ENCODE measurements at places on chromosomes 6 and 20. TPM values are rescaled to one million over a fixed set of nuclear protein-coding genes. Genes with fewer than 3 reads are reported as not detected.

DNA sequence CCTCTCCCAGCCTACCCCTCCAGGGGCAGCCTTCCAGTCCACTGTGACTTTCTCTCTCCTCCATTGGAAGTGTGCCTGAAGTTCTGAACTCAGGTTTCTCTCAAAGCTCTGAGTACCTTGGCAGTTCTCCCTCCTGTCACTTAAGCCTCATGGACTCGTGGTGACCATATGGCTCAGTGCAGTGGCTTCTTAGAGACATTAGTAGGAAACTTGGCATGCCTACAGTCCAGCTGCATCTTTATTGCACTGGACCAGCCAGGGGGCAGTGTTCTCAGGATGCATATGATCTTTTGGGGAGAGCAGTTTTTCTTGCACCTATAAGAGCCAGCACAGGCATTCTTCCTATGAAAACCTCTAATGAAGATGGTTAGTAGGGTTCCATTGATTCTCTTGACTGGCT, 47.5 kb upstream of the KCNK16 start:
- H3K4me3 ChIP-seq, result no peak overlapping the region
- H3K4me1 ChIP-seq, result no peaks in the 10 kb centered on the region

Gene TBC1D22B
- total RNA-seq, result 15.4 TPM

Gene GNMT
- total RNA-seq, result 1.2 TPM

GRCh38 chr20:59193325-59193724, 29.7 kb downstream of the ZNF831 start:
- H3K27ac ChIP-seq, result no peak overlapping the region
- H3K36me3 ChIP-seq, result peaks cover 7% of the 10 kb centered on the region
- no peak for DNase-seq
- no peaks in the 10 kb centered on the region for H3K4me1 ChIP-seq

Gene SLC22A7
- total RNA-seq, result not detected

DNA sequence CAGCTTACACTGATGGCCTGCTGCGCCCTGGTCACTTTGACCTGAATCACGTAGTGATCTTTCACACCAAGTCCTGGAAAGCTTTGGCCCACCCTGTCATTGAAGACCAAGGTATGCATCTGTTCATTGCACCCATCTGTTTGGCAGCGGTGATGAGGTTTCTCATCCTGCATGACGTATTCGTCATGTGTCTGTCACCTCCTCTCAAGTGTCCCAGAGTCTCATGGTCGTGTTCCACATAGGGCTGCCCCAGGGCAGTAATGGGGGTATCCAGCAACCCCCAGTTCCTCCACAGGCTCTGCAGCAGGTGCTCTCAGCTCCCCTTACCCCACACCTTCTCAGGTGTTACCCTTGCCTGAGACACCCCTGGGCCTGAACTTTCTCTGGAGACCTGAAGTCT, 104.1 kb downstream of the SYNDIG1 start:
- no peaks in the 10 kb centered on the region for H3K36me3 ChIP-seq
- H3K27me3 ChIP-seq, result peaks cover 2% of the 10 kb centered on the region
- H3K4me3 ChIP-seq, result no peak overlapping the region
- no peaks in the 10 kb centered on the region for H3K4me1 ChIP-seq

Gene JPH2
- total RNA-seq, result not detected

Gene PRICKLE4
- total RNA-seq, result 0.40 TPM

Gene STX11
- 13.9 TPM for total RNA-seq

Gene ADGRF5
- not detected for total RNA-seq

DNA sequence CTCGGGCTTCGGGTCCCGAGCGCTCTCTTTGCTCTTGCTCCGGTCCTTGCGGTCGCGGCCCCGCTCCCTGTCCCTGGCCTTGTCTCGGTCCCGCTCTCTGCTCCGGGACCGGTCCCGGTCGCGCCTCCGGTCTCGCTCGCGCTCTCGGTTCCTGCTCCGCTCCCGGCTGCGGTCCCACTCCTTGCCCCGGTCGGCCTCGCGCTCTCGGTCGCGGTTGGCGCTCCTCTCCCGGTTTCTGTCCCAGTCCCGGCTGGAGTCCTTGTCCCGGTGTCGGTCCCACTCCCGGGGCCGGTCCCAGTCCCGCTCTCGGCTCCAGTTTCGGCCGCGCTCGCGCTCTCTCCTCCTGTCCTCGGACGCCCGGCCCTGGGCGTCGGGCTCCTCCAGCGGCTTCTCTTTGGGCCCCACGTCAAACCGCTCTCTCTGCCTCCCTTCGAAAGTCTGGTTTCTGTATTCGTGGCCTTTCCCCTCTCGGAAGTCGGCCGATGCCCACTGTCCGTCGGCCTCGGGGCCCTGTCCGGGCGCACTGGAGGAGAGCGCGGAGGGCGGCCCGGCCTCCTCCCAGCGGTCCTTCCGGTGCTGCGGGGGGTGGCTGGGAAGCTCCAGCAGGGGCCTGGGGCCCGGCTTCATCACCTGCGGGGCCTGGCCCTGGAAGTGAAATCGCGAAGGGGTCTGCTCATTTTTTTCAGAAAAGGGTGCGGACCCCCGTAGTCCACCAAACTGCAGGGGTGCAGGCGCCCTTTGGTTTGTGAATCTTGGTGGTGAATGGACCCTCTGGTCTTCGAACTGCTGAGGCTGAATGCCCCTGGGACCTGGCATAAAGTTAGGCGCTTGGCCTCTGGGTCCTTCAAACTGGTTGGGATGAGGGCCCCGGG, 17.9 kb upstream of the TCFL5 start:
- no peak for DNase-seq
- peaks cover 20% of the 10 kb centered on the region for H3K4me1 ChIP-seq
- no peak overlapping the region for H3K4me3 ChIP-seq

Gene RNF217
- not detected for total RNA-seq

Gene ZNF335
- total RNA-seq, result 33.1 TPM

Gene SDHAF4
- 9.5 TPM for total RNA-seq

GRCh38 chr6:142372348-142372747, 70.5 kb downstream of the ADGRG6 start:
- no peaks in the 10 kb centered on the region for H3K36me3 ChIP-seq
- no peak overlapping the region for H3K4me3 ChIP-seq
- H3K4me1 ChIP-seq, result no peaks in the 10 kb centered on the region
- no peak overlapping the region for H3K27ac ChIP-seq
- H3K27me3 ChIP-seq, result peaks cover 5% of the 10 kb centered on the region
- no peak for DNase-seq

DNA sequence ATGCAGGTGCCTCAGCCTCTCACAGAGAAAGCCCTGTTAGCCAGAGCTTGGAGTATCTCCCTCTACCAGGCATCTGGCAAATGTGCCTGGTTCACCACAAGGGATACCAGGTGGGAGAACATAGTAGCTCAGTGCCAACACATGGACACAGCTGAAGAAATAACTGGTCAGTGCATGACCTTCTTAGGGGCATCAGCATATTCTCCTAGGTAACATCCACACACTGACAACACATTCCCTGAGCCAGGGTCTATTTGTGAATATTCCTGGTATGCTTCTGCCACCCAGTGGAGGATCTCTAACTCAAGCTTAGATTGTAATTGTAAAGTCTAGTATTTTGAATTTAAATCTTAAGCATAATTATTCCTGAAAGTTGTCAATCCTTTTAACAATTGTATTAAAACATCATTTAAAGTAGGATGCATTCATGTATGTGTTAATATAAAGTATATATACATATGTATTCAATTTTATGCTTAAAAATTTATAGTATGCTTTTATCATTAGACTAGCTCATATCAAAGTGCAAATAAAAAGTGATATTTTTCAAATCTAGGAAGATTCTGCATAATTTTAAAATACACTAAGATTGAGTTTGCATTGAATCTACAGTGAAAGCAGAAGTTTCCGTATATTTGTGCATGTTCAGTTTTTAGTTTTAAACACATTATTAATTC, 45.3 kb upstream of the COL21A1 start:
- no peaks in the 10 kb centered on the region for H3K27me3 ChIP-seq
- H3K27ac ChIP-seq, result no peak overlapping the region
- DNase-seq, result no peak
- H3K4me1 ChIP-seq, result no peaks in the 10 kb centered on the region
- no peaks in the 10 kb centered on the region for H3K36me3 ChIP-seq
- H3K4me3 ChIP-seq, result no peak overlapping the region

- H3K27me3 ChIP-seq, result peaks cover 22% of the 10 kb centered on the region
- no peak overlapping the region for H3K4me3 ChIP-seq
- no peaks in the 10 kb centered on the region for H3K4me1 ChIP-seq
- no peaks in the 10 kb centered on the region for H3K36me3 ChIP-seq
- DNase-seq, result no peak
- no peak overlapping the region for H3K27ac ChIP-seq
Measured at GRCh38 chr6:52697903-52698302, 27.0 kb downstream of the TMEM14A start.

DNA sequence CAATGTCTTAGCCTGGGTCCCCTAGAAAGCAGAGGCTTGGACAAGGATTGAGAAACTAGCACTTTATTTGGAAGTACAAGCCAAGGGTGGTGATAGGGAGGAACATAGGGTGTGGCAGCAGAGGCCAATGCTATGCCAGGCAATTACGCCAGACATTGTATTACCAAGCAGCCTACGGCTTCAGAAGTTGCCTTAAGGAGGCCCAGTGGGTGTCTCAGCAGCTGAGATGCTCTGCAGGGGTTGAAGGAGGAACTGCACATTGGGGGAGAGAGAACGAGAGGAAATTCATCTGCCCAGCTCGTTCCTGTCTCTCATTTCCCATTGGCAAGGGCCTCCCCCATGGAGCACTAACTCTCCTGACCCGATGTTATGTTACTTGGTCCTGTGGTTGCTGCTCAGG, 859 bp downstream of the C20orf202 start:
- H3K27ac ChIP-seq, result no peak overlapping the region
- peaks cover 12% of the 10 kb centered on the region for H3K27me3 ChIP-seq
- no peaks in the 10 kb centered on the region for H3K36me3 ChIP-seq
- no peak overlapping the region for H3K4me3 ChIP-seq

DNA sequence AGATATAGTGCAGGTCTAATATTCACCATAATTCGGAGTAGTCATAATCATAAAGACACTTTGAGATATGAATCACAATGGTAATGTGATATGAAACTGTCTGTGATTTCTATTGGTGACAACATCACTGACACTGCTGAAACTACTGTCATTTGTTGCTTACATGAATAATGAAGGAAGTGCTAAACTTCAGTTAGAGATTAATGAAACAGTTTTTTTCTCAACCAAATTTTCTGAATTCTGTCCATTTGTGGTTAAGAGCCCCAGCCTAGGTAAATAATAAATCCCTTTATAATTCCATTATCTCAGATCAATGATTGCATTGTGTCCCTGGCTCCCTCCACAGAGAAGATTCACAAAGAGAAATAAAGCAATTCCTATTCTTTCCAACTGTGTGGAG, 122.6 kb downstream of the HIVEP2 start:
- no peak for DNase-seq
- H3K27me3 ChIP-seq, result no peaks in the 10 kb centered on the region
- peaks cover 57% of the 10 kb centered on the region for H3K4me1 ChIP-seq
- peaks cover 18% of the 10 kb centered on the region for H3K36me3 ChIP-seq
- H3K4me3 ChIP-seq, result no peak overlapping the region
- peak overlapping the region; percentile 75 for H3K27ac ChIP-seq

DNA sequence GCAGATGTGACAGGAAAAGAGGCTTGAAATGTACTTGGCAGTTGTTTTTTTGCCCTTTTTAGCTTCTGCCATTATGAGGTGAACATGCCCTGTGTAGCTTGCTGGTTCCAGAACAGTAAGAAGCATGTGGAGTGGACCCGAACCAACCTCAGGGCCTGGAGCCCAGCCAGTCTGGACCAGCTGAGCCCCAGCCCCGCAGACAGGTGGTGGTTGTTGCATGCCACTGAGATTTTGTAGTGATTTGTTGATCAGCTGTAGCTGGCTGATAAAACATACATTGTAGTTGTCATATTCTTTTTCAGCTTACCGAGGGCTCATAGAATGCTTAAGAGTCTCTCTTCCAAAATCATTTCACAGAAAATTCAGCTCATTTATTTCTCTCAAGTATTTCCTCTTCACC, 182.2 kb downstream of the FARS2 start:
- no peak for DNase-seq
- no peaks in the 10 kb centered on the region for H3K36me3 ChIP-seq
- H3K27me3 ChIP-seq, result no peaks in the 10 kb centered on the region
- no peak overlapping the region for H3K27ac ChIP-seq
- H3K4me3 ChIP-seq, result no peak overlapping the region

- peaks cover 8% of the 10 kb centered on the region for H3K27me3 ChIP-seq
- no peaks in the 10 kb centered on the region for H3K36me3 ChIP-seq
- no peak for DNase-seq
- no peak overlapping the region for H3K27ac ChIP-seq
- H3K4me1 ChIP-seq, result no peaks in the 10 kb centered on the region
Measured at GRCh38 chr20:48586730-48587129, 241.1 kb downstream of the PREX1 start.

GRCh38 chr6:168136622-168137021, 57.6 kb upstream of the FRMD1 start:
- no peaks in the 10 kb centered on the region for H3K4me1 ChIP-seq
- no peak overlapping the region for H3K27ac ChIP-seq
- peaks cover 20% of the 10 kb centered on the region for H3K27me3 ChIP-seq
- no peaks in the 10 kb centered on the region for H3K36me3 ChIP-seq
- no peak for DNase-seq

DNA sequence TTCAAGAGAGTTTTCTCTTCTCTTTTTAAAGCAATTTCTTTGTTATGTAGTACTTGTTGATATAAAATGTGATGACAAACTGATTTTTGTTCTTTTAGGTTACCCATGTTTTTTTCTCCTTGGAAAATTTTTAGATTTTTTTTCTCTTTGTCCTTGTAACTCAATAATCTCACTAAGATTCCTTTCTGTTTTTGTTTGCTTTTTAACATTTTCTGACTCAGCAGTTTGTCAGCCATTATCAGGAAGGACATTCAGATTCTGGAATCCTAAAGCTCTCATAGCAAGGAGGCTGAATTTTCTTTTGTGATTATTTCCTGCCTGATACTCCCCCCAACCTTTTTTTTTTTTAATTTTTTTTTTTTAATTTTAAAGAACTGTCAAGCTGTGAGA, 75.2 kb upstream of the CITED2 start:
- no peak overlapping the region for H3K27ac ChIP-seq
- H3K36me3 ChIP-seq, result no peaks in the 10 kb centered on the region
- H3K4me3 ChIP-seq, result no peak overlapping the region
- no peak for DNase-seq
- peaks cover 16% of the 10 kb centered on the region for H3K4me1 ChIP-seq
- no peaks in the 10 kb centered on the region for H3K27me3 ChIP-seq

DNA sequence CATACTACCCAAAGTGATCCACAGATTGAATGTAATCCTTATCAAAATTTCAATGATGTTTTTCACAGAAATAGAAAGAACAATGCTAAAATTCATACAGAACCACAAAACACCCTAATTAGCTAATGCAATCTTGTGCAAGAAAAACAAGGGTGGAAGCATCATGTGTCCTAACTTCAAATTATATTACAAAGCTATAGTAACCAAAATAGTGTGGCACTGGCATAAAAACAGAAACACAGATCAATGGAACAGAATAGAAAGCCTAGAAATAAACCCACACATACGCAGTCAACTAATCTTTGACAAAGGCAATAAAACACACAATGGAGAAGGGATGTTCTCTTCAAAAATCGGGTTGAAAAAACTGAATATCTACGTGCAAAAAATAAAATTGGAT, 131.1 kb downstream of the TASP1 start:
- peaks cover 15% of the 10 kb centered on the region for H3K36me3 ChIP-seq
- no peaks in the 10 kb centered on the region for H3K4me1 ChIP-seq
- H3K27me3 ChIP-seq, result no peaks in the 10 kb centered on the region
- no peak overlapping the region for H3K27ac ChIP-seq
- DNase-seq, result no peak
- no peak overlapping the region for H3K4me3 ChIP-seq

Data from activated CD8-positive, alpha-beta T cell treated with anti-CD3 and anti-CD28 coated beads, Interleukin-2, amount 10 ng/mL, durations not matched to agents 7 days and 5 days (primary cell).